NCI-H1436 (cell line): ENCODE measurements at places on chromosomes 6 and 20.

- no peak for DNase-seq
Observed at GRCh38 chr6:109076377-109076776, 18.3 kb downstream of the SESN1 start.

- DNase-seq = no peak
Observed at GRCh38 chr6:56714982-56715456, 72.3 kb upstream of the DST start.

GRCh38 chr6:33251395-33252012 lies 20.2 kb downstream of the VPS52 start:
- no peak for DNase-seq

DNA sequence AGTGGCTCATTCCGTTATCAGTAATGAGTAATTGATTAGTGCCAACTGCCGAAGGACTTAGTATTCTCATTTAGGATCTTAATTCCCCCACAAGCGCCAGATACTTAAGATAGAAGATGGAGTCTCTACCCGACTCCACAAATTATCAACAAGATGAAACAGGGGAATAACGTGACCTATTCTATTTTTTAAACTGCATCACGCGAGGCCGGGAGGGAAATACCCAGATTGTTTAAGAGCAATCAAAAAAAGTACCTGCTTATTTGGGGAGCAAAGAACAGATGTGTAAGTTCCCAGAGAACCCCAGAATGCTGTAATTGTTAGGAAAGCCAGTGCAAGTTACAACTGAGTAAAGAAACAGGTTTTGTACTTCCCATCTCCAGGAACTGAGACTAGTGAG lies 1.1 kb upstream of the MAP3K5 start:
- DNase-seq = no peak

DNA sequence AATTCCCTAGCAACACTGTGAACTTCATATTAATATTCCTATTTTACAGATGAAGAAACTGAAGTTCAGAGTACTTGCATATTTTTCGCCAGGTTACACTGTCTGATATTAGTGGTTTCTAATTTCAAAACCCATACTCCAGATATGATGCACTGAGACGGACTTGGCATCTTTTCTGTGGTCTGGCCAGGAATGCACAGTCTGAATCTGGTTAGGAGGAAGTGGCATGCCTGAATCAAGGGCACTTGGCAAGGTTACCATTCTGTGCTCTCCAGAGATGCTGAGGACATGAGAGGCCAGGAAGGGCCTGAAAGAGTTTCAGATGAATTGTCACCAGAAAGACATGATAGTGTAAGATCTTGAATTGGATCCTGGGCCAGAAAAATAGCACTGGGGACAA lies 150.1 kb downstream of the HAO1 start:
- no peak for DNase-seq

DNA sequence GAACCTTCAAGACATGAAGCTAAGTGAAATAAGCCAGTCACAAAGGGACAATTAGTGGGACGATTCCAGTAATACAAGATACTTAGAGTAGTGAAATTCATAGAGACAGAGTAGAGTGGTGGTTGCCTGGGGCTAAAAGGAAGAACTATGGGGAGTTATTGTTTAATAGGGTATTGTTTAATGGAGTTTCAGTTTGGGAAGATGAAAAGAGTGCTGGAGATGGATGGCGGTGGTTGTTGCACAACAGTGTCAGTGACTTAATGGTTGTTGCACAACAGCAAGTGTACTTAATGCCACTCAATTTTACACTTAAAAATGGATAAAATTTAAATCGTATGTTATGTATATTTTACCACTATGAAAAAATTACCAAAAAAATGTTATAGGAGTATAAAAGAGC lies 209.7 kb upstream of the TENT5A start:
- no peak for DNase-seq

GRCh38 chr6:157861184-157861583 lies 38.1 kb downstream of the SNX9 start:
- DNase-seq = no peak

DNA sequence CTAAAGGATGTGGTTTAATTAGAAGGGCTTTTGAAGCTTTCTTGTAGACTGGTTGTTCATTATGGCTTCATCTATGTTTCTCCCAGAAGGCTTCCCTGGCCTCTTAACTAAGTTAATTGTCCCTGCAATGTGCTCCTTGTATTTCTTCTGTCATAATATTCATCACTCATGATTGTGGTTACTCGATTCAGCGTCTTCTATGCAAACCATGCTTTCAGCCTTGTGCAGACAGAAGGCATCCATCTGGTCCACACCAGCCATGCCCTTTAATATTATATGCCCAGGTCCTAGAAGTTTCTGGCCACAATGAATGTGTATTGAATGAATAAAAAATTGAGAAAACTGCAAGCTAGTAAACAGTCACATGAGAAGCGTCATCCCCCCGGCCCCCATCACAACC lies 163.2 kb downstream of the KHDC1L start:
- no peak for DNase-seq

DNA sequence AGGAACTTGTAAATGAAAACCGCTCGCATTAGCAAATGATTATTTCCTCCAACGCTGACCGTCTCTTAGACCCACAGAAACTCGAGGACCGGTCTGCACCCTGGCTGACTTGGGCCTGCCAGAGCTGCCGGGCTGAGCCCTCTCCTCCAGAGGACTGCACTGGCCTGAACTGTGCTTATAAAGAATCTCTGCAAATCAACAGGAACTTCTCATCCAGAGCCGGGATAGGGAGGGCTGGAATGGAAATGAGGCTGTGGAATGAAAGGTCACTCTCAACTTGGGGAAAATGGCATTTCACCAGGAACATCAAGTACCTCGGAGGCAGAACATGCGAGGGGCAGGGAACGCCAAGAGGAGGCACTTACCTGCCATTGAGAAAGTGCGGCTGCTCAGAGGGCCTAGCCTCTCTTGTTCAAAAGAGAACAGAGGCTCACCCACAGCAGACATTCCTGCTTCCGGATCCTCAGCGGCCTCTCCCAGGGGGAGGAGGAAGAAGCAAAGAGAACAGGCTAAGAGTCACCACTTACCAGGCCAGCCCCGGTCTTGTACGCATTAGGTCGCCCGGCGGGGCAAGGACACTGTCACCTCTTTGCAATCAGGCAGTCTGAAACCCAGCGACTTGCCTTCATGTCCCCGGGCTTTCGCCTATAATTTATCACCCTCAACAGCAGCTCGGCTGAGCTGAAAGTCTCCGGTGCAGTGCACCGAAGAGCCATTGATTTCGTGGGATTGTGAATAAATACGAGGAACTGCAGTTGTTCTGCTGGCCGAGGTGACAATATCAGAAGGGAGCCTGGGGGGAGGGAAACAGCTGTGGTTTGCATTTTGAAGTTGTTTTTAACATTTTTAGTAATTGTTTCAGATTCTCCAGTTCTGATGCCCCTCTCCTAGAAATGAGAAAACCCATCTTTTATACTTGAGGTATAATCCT lies 37.6 kb downstream of the ZMYND8 start:
- DNase-seq = no peak

- no peak for DNase-seq
Observed at GRCh38 chr6:139376604-139377218, 2.3 kb upstream of the CITED2 start.

DNA sequence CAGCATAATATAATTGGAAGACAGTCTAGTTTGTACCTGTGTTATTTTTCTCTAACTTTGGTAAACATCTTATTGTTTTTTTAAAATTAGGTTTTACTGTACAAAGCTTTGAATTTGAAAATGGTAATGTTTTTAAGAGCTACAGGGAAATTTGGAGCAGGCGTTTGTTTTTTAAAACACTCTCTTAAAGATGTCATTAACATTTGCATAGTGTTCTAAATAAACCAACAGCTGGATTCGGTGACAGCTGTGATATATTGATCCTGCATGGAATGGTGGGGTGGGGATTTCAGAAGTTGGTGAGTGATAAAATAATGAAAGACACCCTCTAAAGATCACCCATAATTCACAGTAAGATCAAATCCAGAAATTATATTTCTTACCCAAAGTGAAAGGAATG lies 97.9 kb upstream of the PRL start:
- DNase-seq = no peak

DNA sequence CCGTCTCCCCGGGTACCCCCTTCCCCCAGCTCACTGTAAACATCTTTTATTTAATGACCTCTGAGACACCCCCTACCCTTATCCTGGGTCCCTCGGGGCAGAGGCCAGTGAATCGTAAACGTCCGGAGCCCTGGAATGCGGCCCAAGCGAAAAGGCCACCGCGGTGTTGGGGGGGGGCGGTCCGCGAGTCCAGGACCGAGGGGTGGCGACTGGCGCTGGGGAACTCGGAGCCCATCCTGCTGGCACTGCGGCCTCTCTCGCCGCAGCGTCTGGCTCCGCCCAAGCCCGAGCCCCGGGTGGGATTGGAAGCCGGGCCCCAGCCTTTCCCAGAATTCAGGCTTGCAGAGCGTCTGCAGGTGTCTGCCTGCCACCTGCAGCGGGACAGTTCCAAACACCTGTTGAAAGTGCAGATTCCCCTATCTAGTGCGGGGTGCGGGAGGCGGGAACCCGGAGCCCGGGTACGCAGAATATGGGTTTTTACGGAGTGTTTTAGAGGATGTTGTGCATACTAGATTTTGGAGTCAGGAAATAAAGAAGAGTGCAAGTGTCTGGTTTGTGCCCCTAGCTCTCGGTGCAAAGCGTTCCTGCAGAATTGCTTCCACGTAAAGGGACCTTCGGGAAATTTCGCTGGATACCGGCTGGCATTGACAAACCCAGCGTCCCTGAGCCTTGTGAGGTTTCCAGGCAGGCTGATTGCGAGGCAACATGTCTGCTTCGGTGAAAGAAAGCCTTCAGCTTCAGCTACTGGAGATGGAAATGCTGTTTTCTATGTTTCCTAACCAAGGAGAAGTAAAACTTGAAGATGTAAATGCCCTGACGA lies 800 bp downstream of the RWDD2A start:
- peak; percentile 1 for DNase-seq

DNA sequence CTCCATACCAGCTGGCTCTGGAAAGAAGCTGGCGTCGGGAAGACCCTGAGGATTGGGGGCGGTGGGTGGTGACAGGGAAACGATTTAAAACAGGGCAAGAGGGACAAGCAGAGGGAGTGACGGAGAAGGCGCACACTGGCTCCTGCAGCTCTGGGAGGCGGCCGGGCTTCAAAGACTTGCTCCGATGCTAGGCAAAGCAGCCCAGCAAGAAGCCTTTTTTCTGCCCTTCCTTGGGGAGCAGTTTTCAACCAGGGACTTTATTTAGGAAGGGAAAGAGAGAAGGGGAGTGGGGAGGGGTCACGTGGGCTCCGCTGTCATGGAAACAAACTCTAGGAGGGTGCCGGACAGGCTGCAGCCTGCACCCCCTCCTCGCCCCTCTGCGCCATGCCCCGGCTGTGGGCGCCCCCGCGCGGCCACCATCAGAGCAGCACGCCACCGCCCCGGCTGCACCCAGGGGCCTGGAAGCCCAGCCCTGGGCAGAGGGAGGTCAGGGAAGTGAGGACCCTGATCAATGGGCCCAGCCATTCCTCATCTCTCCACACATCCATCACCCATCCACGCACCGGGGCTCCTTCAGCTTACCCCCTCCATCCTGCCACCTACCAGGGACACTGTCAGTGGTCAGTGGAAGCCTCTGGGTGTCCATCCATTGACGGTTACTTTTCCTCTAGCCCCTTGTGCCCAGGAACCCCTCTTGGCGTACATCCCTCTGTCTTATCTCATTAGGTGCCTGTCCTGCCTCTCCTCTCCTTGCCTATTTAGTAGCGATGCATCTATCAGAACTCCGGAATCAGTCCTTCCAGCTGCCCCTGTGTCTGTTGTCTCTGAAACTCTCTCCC lies 66.6 kb upstream of the CCDC167 start:
- DNase-seq = peak; percentile 51

DNA sequence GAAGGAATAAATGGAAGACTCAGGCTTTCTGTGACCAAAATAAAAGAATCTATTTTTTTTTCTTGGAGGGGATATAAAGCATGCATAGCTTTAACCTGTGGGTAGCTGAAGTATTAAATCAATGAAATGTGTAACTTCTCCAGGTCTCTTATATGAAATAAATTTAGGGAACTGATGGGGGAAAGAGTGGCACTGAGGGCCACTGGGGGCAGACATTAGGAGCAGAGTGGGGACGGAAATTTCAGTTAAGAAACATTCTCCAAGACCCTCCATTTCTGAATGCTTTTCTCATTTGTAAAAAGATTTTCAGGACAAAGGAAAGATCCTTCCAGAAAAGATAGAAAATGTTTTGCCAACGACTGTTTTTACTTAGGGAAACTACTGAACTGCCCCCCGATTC lies 131.0 kb downstream of the GPX5 start:
- no peak for DNase-seq

DNA sequence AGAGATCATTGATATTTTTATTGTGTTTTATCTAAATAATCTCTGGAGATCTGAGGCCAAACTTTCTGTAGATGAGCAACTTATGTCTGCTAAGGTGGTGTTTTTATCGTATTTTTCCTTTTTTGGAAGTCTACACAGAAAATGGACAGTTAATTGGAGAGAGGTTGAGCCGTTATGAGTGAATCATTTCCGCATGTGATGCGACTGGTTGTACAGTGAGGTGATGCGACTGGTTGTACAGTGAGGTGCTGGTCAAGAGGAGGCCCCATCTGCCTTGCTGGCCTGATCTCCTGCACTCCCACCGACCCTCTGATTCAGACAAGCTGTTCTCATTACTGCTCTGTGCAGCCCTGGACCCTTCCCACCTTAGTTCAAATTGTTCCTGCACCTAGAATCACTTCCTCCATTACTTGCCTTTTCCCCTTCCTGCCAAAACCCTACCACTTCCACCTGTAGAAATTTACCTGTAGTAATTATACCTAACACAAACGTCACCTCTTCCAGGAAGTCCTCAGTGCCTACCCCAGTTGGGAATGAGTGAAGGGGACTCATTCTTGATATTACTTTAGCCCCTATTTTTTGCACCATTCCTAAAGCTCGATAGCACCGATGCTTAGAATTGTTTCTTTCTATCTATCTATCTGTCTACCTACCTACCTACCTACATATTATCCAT lies 100.3 kb downstream of the ZDHHC14 start:
- no peak for DNase-seq

- DNase-seq = no peak
Observed at GRCh38 chr6:67629258-67629657, 1005.8 kb upstream of the ADGRB3 start.

- DNase-seq = no peak
Observed at GRCh38 chr6:111237852-111238251, 150.5 kb downstream of the SLC16A10 start.

DNA sequence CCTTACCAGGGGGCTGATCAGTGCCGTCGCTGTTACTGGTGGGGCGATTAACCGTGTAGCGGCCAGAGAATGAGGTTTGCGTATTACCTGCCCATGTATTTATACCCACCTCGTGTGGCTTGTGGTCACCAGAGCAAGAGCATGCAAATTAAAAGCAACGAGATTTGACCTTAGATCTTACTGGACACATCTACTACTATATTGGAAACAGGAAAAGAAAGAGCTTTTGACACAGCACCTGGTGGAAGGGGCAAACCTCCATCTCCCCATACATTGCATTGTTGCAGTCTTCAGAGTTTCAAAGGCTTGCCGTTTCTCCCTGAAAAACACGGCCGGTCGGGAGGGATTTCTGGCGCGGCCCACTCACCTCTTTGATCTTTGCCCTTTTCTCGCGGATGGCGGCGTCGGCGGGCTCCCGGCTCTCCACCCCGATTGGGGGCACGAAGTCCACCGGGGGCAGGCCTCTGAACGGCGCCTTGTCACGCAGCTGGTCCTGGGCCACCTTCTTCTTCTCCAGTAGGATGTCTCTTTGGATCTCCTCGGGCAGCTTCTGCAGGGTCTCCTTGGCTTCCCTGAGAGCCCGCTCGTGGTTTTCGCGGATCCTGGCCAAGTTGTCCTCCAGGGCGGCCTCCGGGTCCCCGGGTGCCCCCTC lies 1.3 kb downstream of the MAN1A1 start:
- DNase-seq = no peak

GRCh38 chr6:106159531-106159940 lies 73.4 kb downstream of the PRDM1 start:
- DNase-seq = no peak
